RPMI8226 (cell line): ENCODE measurements at places on chromosomes 2 and 18.
A peak's percentile ranks its signal among the peaks of the same experiment; 100 is the strongest.

GRCh38 chr2:6864923-6865345 is 773 bp downstream of the CMPK2 start:
- DNase-seq, result no peak

GRCh38 chr2:121682396-121683298 is 33.4 kb upstream of the CLASP1 start:
- DNase-seq, result no peak

GRCh38 chr2:41941831-41942230 is 106.0 kb upstream of the PKDCC start:
- no peak for DNase-seq

- no peak for DNase-seq
Measured at GRCh38 chr18:56913941-56914340, 232.9 kb upstream of the BOD1L2 start.

GRCh38 chr2:235191978-235192377 is 240.2 kb downstream of the SH3BP4 start:
- DNase-seq, result no peak

DNA sequence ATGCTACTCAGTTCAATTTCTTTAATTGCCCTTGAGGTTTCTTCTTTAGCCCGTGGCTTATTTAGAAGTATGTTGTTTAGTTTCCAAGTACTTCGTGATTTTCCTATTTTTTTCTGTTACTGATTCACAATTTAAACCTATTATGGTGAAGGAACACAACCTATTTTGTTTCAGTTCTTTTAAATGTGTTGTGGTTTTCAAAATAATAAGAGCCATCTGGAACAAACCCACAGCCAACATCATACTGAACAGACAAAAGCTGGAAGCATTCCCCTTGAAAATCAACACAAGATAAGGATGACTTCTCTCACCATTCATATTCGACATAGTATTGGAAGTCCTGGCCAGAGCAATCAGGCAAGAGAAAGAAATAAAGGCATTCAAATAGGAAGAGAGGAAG is 155.2 kb downstream of the GALNT1 start:
- no peak for DNase-seq

DNA sequence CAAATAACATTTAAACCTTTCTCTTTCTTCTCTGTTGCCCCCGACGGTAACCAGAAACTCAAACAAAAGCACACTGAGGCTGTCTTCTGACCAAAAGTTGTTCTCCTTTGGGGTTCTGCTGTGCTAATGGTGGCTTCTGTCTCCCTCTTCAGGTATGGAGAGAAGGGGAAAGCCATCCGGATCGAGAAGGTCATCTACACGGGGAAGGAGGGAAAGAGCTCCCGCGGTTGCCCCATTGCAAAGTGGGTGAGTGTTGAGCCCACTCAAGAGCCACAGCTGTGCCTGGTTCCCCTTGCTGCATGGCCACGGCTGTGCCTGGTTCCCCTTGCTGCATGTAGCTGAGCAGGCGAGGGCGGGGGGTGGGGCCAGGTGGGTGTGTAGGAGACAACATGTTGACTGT is 67.4 kb downstream of the BOLA3 start:
- DNase-seq, result peak; percentile 62

DNA sequence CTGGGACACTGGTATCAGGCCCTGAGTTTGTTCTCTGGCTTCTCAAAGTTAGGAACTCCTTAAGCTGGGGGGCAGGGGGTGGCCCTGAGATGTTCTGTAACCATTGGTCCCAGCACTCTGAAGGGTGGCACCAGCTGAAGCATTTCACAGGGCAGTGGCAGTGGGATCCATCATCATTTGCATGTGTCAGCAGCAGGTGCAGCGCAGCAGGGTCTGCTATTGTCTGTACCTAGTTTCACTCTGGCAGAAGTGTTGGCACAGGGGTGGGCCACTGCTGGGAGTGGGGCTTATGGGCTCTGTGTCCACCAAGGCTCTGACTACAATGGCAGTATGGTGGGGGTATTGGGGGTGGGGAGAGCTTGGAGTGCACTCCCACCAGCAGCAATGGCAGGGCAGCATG is 460.4 kb upstream of the ZNF804A start:
- no peak for DNase-seq

- no peak for DNase-seq
Measured at GRCh38 chr2:106106622-106107508, 87.2 kb downstream of the UXS1 start.

DNA sequence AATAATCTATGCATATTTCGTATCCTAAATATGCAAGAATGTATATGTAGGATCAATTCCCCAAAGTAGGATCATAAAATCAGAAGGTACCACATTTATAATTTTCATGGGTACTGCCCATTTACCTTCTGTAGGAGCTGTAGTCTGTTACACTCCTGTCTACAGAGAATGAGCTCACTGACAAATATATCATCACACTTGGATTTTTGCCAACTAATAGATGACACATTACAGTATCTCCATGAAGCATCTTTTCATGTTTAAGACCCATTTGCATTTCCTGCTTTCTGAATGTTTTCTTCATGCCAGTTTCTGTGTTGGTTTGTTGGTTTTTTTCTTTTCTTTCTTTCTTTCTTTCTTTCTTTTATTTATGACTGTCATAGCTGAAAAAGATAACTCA is 70.9 kb upstream of the EML6 start:
- DNase-seq, result no peak

GRCh38 chr2:134389381-134389780 is 135.5 kb downstream of the MGAT5 start:
- DNase-seq, result no peak

GRCh38 chr2:102187496-102188150 is 800 bp downstream of the IL1RL2 start:
- no peak for DNase-seq

DNA sequence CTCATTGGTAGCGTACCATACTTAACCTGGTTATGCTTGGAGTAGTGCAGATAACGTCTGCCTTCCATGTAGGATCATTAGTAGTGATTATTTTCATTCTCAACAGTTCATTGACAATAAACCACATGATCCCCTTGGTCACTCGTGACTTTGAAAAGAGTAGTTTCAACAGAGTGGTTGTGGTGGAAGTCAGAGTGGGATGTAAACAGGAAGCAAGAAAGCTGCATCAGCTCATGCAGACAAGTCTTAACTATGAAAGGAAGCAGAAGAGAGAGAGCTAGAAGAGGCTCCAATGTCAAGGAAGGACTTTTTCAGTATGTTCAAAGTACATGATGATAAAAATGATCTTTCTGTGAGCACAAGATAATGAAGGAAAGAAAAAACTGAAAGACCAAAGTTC is 287.4 kb downstream of the MBD2 start:
- DNase-seq, result no peak

- no peak for DNase-seq
Measured at GRCh38 chr2:171402906-171403580, 30.7 kb downstream of the METTL8 start.

DNA sequence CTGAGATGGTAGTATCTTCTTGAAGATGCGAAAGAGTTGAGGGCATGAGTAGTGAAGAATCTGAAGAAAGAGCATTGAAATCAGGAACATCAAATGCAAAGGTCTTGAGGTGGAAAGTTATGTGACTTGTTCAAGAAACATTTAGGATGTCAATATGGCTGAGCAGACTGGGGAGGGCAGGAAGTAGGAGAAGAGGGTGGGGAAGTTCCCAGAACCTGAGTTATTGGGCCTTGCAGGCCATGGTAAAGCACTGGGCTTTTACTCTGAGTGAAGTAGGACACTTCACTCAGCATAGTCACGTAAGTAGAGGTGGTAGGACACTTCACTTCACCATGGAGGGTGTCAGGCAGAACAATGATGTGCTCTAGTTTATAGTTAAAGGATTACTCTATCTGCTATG is 11.8 kb upstream of the MYL12A start:
- DNase-seq, result no peak

- no peak for DNase-seq
Measured at GRCh38 chr18:21632393-21632792, 20.3 kb downstream of the SNRPD1 start.

GRCh38 chr2:198498048-198498447 is 693.7 kb downstream of the PLCL1 start:
- no peak for DNase-seq

DNA sequence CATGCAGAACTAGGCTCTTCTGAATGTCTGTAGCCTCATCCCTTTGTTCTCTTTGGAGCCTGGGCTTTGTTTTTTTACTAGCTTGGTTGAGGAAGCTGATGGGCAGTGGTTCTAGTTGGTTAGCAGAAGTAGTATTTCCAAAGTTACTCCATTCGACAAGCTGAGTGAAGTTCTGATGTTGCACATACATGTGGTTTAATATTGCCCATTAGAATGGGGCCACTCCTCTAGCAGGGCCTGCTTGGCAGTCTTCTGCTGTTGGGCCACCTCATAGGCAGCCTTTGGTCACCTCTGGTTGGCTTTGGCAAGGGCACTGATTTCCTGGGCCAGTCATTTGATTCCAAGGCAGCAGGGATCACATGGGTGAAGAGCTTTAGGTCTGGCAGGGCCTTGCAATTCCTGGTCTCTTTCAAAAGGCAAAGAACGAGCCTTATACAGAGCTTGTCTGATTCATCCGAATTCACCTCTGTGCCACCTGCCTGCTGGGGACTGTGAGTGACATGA is 2.5 kb downstream of the RPIA start:
- no peak for DNase-seq

- DNase-seq, result no peak
Measured at GRCh38 chr2:31052284-31052683, 86.0 kb downstream of the GALNT14 start.

DNA sequence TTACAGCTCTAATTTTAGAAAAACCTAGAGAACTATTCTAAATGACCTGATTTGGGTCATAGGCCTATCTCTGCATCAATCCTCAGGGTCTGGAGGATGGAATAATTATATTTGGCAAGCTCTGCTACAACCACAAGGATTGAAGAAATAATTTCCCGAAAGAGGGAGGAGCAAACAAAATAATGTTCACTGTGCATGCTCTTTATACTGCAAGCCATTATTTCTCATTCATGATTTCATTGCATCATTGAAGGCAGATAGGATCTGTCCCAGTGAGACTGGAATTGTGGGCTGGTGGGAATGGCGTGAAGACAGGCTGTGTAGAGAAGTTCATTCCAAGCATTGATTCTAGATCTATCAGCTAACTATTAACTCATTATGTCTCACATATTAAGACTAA is 12.7 kb upstream of the MAPRE2 start:
- DNase-seq, result no peak
